ENCODE measurements at places on chromosomes 4 and X.

DNA sequence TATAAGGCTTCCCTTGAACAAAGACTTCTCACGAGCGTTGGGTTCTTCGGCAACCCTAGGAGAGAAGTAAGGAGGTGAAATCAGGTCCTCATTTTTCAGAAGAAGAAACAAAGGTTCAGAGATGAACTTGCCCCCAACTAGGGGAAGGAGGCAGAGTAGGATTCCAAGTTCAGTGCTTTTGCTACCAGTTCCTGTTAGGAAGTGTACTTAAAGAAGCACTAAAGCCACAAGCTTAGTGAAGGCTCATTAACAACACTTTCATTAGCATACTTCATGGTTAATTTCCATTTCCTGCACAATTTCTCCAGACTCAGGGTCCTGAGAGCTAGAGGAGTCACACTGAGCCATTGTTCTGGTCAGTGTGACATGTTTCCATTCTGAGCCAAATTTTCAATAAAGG, 52.1 kb downstream of the VSIG4 start:
- no peak for DNase-seq

DNA sequence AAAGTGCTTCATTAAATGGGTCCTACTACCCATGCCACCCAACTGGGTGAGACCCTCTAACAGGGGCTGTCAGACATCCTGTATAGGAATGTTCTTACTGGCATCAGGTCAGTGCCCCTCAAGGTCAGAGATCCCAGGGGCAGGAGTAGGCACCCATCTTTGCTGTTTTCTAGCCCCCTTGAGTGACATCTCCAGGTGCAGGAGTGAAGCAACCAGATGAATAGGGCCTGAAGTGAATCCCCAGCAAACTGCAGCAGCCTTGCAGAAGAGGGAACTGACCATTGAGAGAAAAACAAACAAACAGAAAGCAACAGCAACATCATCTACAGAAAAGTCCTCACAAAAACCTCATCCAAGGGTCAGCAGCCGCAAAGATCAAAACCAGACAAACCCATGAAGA, 55.8 kb upstream of the GNRHR start:
- no peak for DNase-seq

DNA sequence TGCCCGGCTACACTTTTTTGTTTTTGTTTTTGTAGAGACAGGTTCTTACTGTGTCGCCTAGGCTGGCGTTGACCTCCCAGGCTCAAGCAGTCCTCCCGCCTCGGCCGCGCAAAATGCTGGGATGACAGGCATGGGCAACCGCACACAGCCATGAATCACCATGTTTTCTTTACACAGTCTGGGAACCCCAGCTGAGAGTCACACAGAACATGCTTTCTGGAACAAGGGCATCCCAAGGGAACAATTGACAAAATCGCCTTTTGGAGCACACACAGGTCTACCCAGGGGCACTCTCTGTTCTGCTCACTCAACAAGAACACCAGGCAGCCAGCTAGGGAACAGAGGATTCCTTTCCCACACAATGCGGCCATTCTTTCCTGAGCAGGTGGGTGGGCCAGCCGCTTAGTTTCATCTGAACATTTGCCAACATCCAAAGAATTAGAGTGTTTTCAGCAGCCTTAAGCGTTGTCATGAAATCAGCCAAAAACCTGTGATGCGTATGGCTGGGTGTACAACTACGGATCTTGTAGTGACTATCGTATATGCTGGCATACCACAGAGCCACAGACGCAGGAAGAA, 15.7 kb downstream of the PRKX start:
- peak; percentile 70 for DNase-seq

GRCh38 chr4:7532043-7532442, 97.3 kb upstream of the PSAPL1 start:
- DNase-seq: no peak

DNA sequence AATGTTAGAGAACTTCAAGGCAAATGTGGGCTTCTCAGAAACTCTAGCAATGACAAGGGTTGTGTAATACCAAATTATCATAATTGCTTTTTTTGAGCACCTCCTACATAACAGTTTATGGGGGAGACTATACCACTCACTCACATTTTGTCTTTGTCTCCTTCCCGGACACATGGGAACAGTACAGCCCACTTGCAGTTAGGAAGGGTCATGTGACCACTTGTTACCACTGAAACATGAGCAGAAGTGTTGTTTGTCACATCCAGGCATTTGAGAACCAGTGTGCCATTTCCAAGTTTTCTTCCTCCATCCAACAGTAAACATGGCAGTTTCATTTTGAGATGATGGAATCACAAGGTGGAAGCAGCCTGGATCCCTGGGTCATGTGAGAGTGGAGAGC, 6.9 kb downstream of the MAGEA11 start:
- no peak for DNase-seq

DNA sequence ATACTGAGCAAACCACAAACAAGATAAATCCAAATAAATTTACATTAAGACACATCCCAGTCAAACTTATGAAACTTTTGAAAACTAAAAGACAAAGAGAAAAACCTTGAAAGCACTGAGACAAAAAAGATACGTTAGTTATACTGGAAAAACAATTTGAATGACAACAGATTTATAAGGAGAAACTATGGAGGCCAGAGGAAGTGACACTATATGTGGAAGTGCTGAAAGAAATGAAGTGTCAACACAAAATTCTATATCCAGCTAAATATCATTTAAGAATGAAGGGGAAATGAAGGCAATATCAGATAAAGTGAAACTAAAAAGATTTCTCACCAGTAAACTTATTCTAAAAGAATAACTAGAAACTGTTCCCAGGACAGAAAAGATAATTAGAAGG, 283.7 kb downstream of the RAPGEF2 start:
- no peak for DNase-seq

DNA sequence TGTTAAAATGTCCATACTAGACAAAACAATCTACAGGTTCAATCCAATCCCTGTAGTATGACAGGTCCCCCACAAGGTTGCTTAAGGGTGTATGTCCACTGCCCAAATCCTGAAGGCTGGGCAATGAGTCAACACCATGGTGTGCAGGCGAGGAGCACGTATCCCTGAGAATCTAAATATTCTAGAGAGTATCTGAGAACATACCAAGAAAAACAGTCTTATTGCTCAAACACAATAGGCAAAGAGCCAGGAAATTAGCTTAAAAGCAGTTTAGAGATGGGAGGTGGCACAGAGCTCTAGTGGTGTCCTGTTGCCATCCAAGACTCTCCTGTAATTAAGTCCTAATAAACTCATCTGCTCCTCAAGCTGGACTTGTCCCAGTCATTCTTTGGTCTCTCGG, 37.0 kb downstream of the RCHY1 start:
- DNase-seq: no peak

- no peak for DNase-seq
Observed at GRCh38 chr4:172762895-172763294, 405.7 kb upstream of the GALNT7 start.

- DNase-seq: no peak
Observed at GRCh38 chr4:79865201-79865597, 207.8 kb downstream of the ANTXR2 start.
